ENCODE measurements at places on chromosomes 7 and 10.

DNA sequence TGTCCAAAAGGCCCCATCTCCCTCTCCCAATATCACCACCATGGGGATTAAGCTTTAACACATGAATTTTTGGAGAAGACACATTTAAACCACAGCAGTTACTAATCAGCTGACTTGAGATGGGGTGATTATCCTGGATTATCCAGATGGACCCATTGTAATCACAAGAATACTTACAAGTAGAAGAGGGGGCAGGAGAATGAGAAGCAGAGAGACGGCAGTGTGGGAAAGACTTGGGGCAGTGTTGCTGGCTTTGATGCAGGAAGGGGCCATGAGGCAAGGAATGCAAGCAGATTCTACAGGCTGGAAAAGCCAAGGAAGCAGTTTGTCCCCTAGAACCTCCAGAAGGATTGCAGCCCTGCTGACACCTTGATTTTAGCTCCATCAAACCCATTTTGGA, 30.7 kb upstream of the INMT start:
- DNase-seq = no peak

DNA sequence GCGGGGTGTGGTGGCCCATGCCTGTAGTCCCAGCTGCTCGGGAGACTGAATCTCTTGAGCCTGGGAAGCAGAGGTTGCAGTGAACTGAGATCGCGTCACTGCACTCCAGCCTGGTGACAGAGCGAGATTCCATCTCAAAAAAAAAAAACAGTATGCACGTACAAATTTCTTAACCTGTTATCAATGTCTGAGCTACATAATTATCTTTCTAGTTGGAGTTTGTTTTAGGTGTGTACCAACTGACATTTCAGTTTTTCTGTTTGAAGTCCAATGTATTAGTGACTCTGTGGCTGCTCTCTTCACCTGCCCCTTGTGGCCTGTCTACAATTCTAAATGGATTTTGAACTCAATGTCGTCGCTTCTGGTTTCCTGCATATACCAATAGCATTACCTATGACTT, 40.3 kb downstream of the CD36 start:
- DNase-seq = no peak

- no peak for DNase-seq
Observed at GRCh38 chr7:12898004-12898403, 210.6 kb downstream of the ARL4A start.

- no peak for DNase-seq
Observed at GRCh38 chr7:29289156-29290021, 94.8 kb downstream of the CHN2 start.

DNA sequence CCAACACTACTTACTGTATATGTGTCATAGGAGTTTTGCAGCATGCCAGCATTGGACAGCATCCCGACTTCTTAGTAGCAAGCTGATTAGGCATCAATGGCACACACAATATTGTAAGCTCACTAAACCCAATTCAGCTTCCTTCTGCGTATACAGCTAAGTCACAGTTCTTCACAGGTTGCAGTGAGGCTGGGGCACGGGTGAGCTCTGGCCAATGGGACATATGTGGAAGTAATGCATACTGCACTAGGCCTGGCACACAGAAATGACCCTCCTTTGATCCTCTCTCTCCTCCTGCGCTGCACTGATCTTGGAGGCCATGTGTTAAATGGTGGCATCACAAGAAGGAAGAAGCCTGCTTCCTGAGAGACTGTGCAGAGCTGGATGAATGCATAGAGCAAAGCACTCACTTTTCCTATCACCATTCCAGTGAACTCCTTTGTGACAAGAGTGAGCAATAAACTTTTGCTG, 11.9 kb downstream of the RAB11FIP2 start:
- no peak for DNase-seq

DNA sequence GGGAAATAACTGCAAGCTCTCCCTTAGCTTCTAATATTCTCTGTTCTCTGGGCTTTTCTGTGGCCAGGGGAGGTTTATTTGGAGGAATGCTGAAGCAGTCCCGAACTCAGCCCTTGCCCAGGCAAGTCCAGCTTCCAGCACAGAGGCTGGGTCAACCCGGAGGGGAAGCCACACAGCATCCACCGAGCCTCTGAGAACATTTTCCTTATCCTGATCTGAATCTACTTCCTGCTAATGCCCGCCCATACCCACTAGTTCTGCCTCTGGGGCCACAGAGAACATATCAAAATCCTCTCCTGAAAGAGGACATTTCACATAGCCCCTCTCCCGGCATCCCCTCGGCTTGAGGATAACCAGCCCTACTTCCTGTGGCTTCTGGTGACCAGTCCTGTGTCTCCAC, 31.1 kb downstream of the SH3PXD2A start:
- DNase-seq = no peak

GRCh38 chr10:61899069-61899531, 2.4 kb upstream of the ARID5B start:
- no peak for DNase-seq

DNA sequence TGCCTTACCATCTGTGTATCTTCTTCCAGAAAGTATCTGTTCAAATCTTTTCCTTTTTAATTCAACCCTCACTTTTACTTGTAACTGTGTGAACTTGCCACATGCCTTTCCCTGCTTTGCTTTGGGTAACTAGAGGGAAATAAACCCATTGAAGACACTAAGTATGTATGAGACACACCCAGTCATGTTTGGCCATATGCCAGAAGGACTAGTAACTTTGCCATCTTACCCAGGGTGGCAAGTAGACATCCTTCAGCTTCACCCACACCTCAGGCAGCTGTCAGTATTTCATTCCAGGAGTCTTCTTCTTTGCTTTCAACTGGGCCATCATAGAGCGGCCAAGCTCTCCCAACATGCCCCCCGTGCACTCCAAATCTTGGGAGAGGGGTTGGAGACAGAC, 323.1 kb downstream of the TNS3 start:
- DNase-seq = no peak

All from stimulated activated CD4-positive, alpha-beta T cell treated with anti-CD3 and anti-CD28 coated beads, Interleukin-4, amount 100 ng/mL, for 1 hour (primary cell).